Iris pigment epithelial cell (primary cell): ENCODE measurements at places on chromosomes 6 and 20.

DNA sequence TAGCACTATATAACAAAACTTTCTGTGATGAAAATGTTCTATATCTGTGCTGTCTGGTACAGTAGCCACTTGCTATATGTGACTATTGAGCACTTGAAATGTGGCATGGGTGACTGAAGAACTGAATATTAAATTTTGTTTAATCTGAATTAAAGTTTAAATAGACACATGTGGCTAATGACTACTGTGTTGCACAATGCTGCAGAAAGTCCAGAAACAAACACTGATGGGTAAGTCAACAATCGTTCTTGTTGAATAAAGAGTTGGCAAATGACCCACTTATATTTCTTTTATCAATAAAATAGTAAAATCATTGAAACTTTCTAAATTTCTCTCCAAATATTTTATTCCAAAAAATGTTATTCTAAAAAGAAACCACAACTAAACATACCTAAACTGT lies 81.8 kb downstream of the PROKR2 start:
- no peak for DNase-seq

- no peak for DNase-seq
These were observed 9.3 kb upstream of the EEF1A2 start for GRCh38 chr20:63508072-63508768.

DNA sequence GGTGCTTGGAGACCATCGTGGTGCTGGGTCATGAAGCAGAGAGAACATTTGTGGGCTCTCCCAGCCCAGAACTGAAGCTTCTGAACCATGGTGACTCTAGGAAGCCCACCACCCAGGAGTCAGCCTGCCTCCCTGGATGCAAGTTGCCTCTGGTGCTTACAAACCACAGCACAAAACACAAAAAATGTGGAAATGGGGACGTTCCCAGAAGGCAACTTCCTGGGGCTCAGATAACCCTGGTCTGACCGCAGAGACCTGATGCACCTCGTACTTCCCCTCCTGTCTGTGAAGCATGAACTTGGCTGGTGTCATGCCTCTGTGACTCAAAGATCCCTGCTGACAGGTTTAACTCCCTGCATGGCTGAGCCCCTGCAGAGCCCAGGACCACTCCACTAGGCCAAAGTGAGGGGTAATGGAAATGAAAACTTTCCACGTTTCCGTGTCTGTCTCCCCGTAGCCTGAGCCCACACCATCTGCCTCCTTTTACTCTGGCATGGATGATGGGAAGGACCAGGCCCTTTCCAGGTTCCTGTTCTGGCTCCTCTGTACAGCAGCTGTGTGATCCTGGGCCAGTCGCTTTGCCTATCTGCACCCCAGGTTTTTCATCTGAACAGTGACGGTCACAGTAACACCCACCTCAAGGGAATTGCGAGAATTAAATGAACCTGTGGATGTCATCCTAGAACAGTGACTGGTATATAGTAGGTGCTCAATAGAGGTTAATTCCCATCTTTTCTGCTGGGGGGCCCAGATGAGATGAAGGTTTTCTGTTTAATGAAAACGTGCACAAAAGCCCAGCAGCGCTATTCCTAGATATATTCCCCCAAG lies 57.7 kb downstream of the PPP1R16B start:
- no peak for DNase-seq

- no peak for DNase-seq
These were observed 347.1 kb downstream of the GRIK2 start for GRCh38 chr6:101740631-101741030.

GRCh38 chr20:51926670-51927305 lies 124.5 kb upstream of the SALL4 start:
- DNase-seq, result peak; percentile 60

DNA sequence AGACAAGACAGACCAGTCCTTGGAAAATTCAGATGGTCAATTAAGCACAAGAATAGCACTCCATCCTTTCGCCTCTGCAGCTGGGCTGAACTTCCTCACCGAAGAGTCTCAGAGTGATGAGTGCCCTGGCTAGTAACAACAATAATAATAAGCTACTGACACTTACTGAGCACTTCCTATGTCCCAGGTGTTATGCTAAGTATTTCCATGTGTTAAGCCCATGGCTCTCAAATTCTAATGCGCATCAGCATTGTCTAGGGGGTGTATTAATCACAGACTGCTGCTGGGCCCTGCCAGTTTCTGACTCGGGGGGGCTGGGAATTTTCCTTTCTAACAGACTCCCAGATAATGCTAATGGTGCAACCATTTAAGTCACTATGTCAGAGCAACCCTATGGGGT lies 118.2 kb upstream of the LRFN2 start:
- no peak for DNase-seq

GRCh38 chr6:35736253-35736894 lies 458 bp upstream of the ARMC12 start:
- peak; percentile 47 for DNase-seq

DNA sequence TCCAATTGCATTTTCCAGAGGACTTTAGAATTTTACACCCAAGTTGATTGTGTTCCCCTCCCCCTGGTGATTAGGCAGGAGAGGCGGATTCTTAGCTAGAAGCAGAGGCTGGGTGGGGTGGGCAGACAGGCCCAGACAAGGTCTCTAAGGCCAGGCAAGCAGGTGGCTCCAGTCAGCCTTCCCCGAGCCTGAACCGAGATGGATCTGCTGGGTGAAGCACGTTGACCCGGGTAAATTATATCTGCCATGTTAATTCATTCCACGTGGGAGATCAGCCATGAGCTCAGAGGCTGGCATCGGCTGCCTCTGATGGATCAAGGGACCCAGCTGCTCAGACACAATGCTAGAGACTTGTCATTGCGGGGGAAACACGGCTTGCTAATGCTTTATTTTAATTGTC lies 159.5 kb upstream of the MAFB start:
- DNase-seq, result no peak

- no peak for DNase-seq
These were observed 99.3 kb upstream of the VSTM2L start for GRCh38 chr20:37803438-37804307.

GRCh38 chr6:142823256-142823902 lies 121.6 kb downstream of the HIVEP2 start:
- peak; percentile 32 for DNase-seq

GRCh38 chr20:32570401-32571190 lies 14.5 kb downstream of the NOL4L start:
- peak; percentile 45 for DNase-seq
